ENCODE measurements at places on chromosomes 5 and 9. TPM values are rescaled to one million over a fixed set of nuclear protein-coding genes. Genes with fewer than 3 reads are reported as not detected.

DNA sequence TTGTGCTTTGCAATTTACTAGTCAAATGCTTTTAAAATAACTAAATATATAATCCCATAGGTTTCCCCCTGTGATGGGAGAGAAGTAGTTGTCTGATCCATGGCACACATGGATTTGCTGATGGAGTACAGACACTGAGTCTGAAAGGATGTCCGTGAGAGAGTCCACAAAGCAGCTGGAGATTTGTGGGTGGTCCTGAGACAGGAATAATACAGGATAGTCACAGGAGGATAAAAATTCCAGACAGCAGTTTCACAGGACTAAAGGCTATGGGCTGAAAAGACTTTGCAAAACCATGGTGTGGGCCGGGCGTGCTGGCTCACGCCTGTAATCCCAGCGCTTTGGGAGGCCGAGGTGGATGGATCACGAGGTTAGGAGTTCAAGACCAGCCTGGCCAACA lies 58.7 kb upstream of the ZFR start:
- no peak for DNase-seq

DNA sequence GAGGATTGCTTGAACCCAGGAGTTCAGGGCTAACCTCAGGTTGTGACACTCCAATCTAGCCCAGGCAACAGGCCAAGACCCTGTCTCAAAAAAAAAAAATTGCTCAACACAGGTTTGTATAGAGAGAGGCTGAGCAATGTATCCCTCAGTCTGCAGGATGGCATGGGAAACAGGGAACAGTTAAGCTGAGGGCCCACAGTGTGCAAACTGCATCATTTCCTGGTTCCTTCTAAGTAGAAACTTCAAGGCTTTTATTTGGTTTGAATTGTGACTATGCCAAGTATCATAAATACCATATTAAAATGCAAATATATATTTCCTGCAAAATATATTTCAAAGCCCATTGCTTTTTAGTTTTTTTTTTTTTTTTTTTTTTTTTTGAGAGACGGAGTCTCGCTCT lies 13.7 kb upstream of the ROPN1L start:
- no peak for DNase-seq

DNA sequence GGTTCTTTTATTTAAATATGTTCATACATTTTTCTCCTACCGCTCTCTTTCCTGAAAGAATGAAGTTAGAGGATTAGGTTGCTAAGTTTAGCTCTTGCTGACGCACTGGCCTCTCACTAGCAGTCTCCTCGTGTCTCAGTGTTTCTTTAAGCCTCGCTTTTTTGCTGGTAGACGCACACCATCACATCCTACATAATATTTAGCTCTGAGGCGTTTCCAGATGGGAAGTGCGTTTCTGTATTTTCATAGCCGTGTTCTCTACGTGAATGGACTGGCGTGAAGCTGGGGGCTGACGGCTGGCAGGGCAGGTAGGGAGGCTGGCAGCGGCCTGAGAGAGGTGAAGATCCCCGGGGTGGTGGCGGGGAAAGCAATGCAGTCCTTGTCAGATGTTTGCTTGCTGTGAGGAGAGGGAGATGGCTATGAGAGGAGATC lies 79.2 kb upstream of the SPRY4 start:
- DNase-seq, result peak; percentile 65

GRCh38 chr5:758698-759053 lies 25.9 kb downstream of the ZDHHC11B start:
- DNase-seq, result no peak

The PRRT1B gene
- not detected for total RNA-seq

DNA sequence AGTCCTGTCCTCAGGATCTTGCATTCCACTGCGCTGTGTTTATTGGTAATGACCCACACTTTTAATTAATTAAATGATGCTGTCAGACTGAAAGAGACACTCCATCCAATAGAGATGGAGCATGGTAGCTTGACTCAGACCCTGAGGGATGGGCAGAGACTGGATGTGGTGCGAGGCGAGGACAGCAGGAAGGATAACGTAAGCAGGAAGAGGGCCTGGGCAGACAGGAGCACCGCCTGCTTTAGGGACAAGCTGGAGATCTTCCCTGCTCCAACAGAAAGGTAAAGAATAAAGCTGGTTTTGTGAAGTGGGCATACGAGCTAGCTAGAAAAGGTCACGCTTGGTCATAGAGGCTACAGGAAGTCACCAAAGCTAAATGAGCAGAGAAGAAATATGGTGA lies 3.6 kb upstream of the DOCK8 start:
- no peak for DNase-seq

DNA sequence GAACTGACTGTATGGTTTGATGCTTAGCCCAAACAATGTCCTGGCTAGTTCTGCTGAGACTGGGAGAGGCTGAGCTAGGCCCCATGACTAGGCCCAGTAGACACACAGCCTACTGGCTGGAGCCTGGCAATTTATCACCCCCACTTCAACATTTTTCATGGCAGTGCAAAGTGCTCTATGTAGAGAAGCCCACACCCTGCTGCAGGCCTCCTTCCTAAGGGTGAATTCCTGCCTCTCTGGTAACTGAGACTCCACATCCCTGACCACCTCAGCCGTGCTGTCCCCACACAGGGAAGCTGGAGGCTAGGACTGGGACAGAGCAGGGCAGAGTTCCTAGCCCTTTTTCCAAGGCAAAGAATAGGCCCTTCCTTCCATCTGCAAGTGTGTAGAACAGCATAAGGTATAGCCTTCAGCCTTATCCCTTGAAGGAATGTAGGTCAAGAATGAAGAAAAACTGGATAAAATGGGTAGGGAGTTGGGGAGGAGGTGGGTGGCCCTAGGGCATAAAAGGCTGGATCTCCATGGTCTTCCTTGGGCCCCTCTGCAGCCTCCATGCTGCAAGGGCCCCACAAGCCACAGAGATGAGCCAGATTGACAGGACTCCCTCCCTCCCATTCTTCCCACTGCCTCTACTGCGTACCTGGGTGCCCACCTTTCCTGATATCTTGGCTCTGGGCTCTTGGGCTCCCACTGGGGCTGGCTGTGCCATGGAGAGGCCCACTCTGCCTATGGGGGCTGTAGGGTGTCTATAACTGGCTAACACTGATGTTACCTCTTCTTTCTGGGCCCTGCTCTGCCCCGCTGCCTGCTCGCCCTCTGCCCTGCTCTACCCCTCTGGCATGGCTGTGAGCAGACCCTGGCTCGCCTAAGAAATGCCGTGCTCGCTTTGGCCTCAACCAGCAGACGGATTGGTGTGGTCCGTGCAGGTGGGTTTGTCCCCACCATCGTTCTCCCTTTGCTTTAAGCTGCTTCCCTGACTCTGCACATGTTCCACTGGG lies 29.8 kb downstream of the TCF7 start:
- DNase-seq, result no peak

DNA sequence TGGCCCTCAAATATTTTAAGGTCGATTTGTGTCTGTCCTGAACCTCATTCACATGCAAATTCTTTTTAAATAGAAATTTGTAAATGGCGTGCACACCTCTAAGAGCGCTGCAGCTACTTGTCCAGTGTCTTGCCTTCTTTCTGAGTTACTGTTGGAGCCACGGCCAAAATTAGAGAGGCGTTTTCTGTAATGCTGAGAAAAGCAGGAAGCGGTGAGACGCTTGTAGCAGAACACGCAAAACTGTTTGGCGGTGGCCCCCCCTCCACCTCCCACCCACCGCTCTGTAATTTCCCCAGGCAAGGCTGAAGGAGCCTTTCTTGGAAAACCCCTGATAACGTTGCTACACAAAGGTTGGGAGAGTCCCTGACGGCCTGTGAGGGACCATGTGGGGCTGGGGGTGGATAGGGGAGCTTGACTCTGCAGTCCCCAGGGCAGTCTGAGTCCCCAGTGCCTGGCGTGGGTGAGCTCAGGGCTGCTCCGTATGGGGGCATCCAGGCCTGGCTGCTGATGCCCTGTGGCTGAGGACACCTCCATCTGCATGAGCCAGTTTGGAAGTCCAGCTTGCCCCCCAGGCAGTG lies 96.5 kb downstream of the GADD45G start:
- no peak for DNase-seq

DNA sequence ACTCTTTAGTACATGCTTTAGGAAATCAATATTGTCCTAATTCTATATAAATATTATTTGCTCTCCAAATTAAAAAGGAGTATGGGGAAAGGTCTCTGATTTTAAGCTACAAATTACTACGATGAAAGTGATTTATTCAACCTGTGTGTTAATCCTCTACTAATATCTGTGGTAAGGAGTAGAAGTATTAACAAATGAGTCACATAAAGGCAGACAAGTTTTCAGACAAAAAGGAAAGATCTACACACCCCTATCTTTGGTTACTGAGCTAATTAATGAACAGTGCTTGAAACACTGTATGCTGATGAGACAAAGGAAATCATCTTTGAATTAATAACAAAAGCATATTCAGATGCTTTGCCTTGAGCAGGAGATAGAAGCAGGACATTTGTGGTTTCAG lies 15.9 kb downstream of the LOX start:
- DNase-seq, result no peak

- no peak for DNase-seq
Observed at GRCh38 chr9:130444565-130445221, at the start of gene ASS1. Gene ASS1 (plus strand): TSS chr9:130444961. CDS start chr9:130452229, 7,268 bp downstream.

Measured in IMR-90 (cell line).